Activated T-helper 1 cell treated with Interleukin-2 at 50 U/mL for 16 hours (primary cell): ENCODE measurements at places on chromosomes 7 and 10.

DNA sequence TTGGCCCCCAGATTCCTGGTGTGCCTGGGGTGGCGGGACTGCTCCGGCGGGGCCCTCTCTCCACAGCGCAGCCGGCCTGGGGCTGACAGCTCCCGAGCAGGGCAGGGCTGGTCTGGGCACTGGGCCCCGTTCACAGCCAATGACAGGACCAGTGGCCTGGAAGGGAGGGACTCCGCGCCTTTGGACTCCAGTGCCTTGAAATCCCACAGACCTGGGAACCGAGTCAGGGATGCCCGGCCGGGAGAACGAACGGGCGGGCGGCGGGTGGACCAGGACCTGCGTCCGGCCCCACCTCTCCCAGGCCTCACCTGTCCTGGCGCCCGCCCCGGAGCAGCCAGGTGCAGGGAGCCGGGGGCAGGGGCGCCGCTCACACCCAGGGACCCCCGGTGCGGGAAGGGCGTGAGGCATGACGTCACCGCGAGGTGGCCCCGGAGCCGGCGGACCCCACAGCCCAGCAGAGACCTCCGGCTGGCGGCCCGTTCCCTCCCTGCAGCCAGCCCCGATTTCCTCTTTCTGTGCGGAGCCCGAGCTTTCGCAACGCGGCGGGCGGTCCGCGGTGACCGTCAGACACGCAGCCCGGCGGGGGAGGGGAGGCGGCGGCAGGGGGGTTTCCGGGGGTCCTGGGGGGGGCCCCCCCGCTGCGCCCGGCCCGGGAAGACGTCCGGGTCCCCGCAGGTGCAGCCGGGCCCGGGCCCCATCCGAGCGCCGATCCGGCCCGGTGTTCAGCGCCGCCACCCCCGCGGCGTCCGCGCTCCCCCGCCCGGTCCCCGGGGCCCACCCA, 743 bp downstream of the ADAP1 start:
- no peak for DNase-seq

GRCh38 chr7:16951483-16952080, 69.8 kb upstream of the AGR3 start:
- no peak for DNase-seq

GRCh38 chr7:105691680-105692564, 110.6 kb upstream of the EFCAB10 start:
- DNase-seq: peak; percentile 59

GRCh38 chr7:22443370-22444180, 56.4 kb downstream of the STEAP1B start:
- no peak for DNase-seq

DNA sequence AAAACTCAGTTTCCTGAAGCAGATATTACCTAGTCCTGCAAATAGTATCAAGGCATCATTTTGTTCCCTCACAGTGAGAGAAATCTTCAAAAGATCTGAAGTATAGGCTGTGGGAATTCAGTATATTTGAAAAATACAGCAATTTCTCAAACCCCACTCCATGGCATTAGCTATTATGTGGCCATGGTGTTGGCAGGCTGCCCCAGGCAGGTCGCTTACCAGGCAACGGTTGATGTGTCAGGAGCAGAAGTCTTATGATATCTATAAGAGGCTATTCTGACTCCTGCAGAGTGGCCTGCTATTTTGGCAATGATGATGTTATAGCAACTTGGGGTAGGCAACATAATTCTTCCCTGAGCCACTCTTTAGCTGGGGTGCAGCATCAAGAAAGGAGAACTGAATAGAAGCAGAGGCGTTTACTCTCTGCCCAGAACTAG, 187.9 kb downstream of the PLXDC2 start:
- no peak for DNase-seq

DNA sequence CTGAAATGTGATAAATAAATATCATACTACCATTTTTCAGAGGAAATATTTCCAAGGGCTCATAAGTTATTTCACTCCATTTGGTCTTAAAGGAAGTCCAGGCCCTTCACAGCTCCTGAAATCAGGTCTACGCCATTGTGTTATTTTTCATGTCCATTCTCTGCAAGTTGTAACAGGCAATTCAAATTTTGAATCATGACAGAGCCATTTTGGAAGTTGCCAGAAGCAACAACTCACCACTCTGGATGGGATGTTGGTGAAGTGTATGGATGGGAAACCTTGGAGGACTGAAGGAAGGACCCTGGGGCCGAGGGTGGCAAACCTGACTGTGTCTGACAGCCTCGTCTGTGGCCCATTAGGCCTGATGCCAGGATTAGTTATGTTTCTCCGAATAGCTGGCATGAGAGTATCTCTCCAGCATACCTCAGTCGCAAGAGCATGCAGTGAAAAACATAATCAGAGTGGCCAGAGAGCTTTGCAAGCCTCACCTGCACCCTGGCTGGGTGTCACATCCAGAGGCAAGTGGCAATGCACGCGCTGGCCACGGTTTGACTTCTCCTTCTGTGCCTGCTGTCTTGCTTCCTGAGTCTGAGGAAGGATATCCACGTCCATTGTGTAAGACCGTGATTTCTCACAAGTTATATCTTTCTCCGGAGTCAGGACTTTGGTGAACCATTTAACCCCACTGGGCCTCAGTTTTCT, 87.1 kb downstream of the NRP1 start:
- no peak for DNase-seq

- no peak for DNase-seq
Measured at GRCh38 chr10:45557275-45557905, 115.2 kb downstream of the ZFAND4 start.

GRCh38 chr10:72694476-72695369, 2.8 kb downstream of the MCU start:
- no peak for DNase-seq

- DNase-seq: no peak
Measured at GRCh38 chr7:137096607-137097006, 228.2 kb downstream of the CHRM2 start.

DNA sequence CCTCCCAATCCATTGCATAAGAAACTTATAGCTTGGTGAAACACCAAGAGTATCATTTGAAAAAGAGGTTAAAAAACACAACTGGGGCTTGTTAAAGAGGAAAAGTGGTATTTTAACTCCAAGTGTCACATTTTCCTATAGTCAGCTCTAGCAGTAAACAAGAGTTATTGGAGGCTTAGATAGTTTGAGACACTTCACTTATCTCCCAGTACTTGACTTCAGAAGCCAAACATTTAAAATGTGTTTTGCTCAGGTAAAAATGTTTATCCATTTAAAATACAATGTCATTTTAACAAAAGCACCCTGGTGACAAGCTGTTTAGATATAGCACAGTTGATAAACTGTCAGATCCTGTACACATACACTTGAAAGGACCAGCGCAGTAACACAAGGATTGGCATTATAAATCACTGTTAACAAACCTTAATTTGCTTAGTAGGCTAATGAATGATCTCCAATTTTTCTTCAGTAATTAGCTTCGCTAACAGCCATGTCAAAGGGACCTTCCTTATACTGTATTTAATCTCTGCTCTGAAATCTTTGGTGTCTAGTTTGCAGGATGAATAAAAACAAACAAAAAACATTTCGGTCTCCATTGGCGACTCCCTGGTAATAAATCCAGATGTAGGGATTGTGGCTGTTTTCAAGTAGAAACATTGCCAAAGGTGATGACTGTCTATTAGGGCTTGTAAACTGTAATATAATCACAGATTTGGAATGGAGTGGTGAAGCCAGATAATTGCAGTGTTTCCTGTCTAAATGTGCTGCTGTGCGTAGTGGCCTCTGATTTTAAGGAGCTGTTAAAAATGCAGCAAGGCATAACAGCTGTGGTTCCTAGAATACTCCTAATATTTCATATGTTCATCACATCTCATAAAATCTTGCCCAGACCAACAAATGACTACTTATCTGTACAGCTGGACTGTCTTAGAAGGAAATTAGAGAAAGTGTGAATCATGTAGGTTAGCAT, 545.1 kb downstream of the AUTS2 start:
- no peak for DNase-seq

- DNase-seq: no peak
Measured at GRCh38 chr7:142796001-142796500, 25.3 kb downstream of the PRSS2 start.

DNA sequence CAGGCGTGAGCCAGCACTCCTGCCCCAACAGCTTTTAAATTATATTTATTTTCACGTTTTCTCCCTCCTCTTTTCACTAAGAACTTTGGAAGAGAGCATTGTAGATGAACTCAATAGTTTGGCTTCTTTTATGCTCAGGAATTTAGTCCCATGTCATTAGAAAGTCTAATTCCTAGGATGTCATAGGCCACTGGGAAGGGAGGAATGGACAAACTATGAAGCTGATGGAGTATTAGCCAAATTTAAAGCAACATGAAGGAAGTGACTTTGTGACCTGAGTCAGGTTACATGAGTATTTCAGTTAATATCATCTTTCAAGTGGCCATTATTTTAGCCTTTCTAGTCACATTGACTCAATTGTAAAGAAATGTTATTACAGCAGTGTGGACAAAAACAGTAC, 18.0 kb upstream of the OPN4 start:
- DNase-seq: no peak

DNA sequence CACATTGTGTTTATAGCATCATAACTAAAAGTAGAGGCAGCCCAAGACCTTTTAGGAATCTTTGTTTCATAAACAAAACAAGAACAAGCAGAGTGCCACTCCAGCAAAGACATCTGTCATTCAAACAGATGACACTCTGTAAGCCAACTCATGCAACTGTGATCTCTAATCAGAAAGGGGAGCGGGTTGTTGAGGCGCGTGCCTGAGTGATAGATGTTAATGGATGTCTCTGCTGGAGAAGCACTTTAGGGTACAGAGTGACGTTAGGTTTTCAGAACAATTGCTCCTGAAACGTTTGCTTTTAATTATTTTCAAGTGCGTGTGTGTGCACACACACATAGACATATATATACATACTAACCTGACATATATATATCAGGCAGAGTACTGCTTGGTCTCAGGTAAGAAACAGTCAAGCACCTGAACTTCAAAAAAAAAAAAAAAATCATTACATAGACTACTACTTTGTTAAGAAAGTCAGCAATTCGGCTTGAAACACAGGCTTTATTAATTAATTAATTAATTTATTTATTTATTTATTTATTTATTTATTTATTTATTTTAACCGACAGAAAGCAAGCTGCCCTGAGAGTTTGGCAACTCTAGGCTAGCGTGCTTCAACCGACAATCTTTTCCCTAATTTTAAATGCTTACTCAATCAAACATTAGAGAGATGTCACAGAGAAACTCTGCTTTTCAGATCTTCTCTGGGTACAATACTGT, 109.1 kb downstream of the POU6F2 start:
- no peak for DNase-seq

GRCh38 chr7:48813472-48813871, 110.9 kb upstream of the CDC14C start:
- DNase-seq: no peak

DNA sequence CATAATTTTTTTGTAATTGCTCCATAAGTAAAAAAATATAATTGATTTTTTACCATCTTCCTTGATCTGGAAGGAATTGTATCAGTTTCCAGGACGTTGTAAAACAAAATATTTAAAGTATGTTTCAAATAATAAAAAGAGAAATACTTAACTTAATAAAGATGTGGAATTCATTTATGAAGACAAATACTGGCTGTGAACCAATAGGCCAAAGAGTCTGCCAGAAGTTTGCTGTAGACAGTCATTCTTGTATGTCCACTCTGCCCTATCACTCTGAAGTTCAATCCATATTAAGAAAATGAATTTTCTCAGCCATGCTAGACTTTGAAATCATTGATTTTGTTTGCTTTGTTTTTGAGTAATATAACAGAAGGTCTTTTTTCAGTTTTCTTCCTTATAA, 256.4 kb downstream of the TRIL start:
- DNase-seq: no peak

DNA sequence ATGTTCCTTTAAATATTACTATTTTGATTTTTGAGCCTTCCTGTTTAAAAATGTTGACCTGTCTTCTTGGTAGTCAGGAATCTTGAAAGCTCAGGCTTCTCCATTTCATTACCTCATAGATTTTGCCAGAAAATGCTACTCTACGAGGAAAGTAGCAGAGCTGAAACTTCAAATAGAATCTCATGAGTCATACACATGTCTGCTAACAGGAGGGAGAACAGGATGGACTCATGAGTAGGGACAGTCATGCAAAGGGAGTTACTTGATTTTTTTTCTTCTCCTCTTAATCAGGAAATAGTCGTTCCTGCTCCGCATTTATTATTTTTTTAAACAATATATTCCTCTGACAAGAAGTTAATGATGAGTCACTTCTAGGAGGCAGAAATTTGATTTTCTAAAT, 37.0 kb upstream of the MINDY3 start:
- no peak for DNase-seq

- DNase-seq: no peak
Measured at GRCh38 chr10:101063548-101064414, 2.0 kb downstream of the KAZALD1 start.

DNA sequence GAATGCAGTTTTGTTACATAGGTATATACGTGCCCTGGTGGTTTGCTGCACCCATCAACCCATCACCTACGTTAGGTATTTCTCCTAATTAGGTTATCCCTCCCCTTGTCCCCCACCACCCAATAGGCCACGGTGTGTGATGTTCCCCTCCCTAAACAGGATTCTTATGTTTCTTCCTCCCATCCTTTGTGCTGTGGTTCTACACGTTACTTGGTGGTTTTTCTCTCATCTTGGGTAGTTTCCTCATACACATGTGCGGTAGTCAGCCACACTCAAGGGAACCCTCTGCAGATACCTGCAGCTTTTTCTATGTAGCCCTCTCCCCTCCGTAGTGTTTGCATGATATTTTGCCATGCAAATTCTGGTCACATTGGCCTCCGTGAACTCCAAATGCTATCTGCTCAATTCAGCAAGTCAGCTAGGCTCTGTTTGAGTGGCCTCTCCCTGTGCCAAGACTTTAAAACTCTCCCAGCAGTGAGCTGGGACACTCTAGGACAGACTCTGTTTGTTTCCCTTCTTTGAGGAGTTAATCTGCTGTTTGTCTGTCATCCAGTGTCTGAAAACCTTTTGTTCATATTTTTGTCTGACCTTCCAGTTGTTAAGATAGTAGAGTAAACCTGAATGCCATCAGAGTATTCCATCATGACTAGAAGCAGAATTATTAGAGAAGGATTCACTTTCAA, 41.0 kb downstream of the RABGEF1 start:
- DNase-seq: no peak

- no peak for DNase-seq
Measured at GRCh38 chr10:87705339-87705738, 45.7 kb downstream of the PAPSS2 start.

DNA sequence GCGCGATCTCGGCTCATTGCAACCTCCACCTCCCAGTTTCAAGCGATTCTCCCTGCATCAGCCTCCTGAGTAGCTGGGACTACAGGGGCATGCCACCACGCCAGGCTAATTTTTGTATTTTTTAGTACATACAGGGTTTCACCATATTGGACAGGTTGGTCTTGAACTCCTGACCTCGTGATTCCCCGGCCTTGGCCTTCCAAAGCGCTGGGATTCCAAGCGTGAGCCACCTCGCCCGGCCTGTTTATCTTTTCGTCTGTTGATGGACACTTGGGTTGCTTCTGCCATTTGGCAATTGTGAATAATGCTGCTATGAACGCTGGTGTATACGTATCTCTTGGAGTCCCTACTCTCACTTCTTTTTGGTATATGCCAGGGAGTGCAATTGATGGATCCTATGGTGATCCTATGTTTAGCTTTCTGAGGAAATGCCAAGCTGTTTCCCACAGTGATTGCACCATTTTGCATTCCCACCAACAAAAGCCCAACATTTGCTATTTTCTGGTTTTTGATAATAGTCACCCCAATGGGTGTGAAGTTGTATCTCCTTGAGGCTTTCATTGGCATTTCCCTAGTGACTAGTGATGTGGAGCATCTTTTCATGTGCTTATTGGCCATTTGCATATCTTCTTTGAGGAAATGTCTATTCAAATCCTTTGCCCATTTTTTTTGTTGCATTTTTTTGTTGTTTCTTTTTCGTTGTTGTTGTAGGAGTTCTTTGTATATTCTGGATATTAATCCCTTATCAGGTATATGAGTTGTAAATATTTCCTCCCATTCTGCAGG, 3.5 kb downstream of the ANTXRL start:
- DNase-seq: no peak
